ENCODE measurements at places on chromosomes 1 and 21.
A peak's percentile ranks its signal among the peaks of the same experiment; 100 is the strongest.

GRCh38 chr1:161719325-161719611, 2.1 kb upstream of the FCRLB start:
- DNase-seq, result no peak

GRCh38 chr1:18855573-18855972, 3.9 kb downstream of the TAS1R2 start:
- DNase-seq, result no peak

DNA sequence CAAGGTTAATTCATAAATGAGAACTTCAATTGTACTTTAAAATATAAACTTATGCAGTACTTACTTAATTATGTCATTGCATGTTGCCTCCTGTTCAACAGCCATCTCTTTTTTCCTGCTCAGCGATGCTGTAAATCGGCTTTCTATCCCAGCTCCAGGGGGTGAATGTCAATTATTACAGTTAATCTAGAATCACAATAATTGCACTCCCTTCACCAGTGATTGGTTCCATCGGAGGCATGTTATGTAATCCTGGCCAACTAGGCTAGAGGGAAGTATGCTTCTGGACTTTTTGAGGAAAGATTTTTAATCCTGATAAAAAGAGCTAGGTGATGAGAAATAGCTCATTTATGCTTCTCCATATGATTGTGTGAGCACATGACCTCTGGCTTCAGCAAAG, 53.8 kb upstream of the SGIP1 start:
- DNase-seq, result no peak

GRCh38 chr21:21897275-21897883, 899.2 kb downstream of the NCAM2 start:
- DNase-seq, result no peak

GRCh38 chr1:168466092-168466713, 77.6 kb downstream of the XCL2 start:
- DNase-seq, result peak; percentile 73

DNA sequence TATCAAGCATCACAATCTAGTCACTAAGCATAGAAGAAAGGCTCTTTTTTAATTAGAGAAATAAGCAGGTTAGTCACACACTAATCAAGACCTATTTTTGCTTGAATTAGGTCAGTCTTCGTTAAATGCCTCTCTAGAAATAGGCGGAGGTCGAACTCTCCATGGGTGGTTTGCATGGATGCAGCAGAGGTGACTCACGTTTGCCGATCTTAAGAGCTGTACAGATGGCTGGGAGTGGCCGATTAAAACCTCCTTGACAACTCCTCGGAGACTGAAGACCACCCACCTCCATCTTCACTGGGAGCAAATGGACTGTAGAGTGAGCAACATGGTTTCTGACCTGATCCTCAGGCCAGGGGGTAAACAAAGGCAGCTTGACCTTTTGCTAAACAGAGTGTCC, 249.3 kb downstream of the ZNF648 start:
- DNase-seq, result no peak

- peak; percentile 93 for DNase-seq
Measured at GRCh38 chr1:8985915-8986813, 40.1 kb downstream of the SLC2A7 start.

DNA sequence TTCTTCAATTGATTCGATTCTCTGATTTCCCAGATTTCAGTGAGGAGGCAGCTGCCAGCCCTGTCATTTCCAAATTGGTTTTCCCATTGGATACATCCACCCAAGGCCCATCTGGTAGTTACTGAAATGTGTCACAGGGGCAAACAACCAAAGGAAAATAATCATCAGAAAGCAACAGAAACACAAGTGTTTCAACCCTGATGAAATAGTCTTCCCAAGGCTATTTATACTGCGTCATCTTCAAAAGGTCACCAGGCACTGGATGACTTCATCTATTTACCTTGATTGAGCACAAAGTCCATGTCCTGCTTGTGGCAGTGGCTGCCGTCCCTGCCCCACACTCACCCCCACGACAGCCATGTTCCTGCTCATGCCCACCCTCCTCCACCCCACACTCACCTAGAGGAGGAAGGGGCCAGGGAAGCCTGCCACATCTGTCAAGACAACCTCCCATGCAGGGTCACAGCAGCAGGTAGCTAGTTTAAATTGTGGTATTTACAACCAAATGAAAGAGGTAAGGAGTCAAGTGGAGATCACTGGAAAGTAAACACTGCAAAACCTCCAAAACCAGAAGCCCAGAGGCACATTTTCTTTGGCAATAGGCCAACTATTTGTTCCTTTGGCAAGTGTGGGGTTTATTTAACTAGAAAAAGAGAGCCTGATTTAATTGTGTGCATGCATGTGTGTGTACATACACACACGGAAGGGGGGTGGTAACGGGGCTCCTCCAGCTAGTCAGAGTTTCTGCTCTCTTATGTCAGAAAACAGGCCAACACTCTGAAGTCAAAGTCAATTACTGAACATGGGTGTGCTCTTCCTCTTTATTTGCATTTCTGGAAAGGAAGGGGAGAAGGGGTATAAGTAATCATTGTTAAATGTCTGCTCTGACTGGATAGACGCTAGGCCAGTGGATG, 49.5 kb upstream of the RAB4A start:
- DNase-seq, result peak; percentile 40

GRCh38 chr1:197976368-197976767, 59.2 kb downstream of the LHX9 start:
- DNase-seq, result no peak

- DNase-seq, result no peak
Measured at GRCh38 chr1:169443923-169444322, 16.6 kb upstream of the CCDC181 start.

- DNase-seq, result no peak
Measured at GRCh38 chr1:20099533-20099932, 19.8 kb downstream of the PLA2G2D start.

DNA sequence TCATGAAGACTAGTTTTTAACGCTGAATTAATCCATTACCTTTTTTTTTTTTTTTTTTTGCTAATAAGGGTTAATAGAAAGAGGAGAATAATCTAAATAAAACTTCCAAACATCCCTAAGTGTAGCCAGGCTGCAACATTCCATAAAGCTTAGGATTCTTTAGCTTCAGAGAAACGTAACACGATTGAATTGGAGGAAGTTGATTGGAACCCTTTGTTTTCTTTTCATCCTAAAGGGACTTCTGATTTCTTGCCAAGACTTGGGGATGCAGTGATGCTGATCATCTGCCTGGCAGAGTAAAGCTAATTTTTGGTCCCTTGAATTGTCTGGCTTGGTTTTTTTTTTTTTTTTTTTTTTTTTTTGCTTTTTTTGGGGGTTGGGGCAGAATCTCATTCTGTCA, 142.9 kb downstream of the VPS13D start:
- DNase-seq, result no peak

DNA sequence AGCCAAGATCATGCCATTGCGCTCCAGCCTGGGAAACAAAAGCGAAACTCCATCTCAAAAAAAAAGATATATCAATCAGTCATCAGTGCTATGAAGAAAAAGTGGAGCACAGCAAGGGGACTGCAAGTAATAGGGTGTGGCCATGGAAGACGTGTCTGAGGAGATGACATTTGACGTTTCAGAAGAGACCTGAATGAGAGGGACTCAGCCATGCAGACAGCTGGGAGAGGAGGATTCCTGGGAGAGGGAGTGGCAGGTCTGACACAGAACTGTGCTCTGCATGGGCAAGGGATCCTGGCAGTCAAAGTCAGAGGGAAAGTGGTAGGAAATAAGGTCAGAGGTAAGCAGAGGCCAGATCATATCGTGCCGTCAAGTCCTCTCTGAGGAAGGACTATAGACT, 3.3 kb downstream of the LAX1 start:
- DNase-seq, result no peak

DNA sequence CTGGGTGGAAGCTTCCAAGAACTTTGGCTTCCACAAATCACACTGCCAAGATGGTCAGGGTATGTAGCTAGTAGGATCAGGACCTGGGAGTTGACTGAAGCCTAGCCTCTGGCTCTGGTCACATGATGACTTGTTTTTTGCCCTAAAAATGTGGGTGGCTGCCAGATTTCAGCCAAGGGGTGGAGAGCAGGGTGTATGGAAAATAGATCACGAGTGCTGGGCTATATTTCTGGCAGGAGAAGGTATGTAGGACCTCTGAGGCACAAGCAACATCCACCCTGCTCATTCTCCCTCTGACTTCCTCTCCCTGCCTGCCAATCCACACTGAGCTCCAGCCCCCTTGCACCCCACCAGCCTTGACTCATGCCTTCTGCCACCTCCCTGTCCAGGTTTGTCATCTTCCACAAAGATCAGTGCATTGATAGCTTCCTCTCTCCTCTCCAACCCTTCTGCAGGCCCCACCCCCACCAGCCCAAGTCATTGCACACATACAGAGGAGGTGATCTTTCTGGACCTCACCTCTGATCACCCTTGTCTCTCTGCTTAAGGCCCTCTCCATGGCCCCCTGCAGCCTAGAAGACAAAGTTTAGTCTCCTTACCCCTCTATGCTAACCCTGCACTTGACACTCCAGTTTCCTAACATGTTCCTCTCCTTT, 8.3 kb upstream of the CYP4B1 start:
- DNase-seq, result no peak

DNA sequence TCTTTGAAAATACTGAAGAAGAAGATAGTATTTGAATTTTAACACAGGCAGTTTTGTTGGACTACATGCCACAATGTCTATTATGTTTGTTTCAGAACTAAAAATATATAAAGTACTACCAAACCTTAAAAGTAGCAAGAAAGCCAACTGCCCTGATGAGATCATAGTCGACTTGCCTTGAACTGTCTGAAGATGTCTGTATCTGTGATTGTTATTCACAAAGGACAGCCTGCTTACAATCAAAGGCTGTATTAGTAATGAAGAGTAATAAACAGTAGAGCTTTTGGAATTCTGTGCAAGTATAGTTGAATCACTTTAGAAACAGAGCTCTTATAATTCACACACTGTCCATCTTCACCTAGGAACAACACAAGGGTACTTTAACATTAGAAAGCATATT, 228.3 kb downstream of the NCAM2 start:
- no peak for DNase-seq

- DNase-seq, result no peak
Measured at GRCh38 chr21:36698385-36698980, 432 bp upstream of the SIM2 start.

DNA sequence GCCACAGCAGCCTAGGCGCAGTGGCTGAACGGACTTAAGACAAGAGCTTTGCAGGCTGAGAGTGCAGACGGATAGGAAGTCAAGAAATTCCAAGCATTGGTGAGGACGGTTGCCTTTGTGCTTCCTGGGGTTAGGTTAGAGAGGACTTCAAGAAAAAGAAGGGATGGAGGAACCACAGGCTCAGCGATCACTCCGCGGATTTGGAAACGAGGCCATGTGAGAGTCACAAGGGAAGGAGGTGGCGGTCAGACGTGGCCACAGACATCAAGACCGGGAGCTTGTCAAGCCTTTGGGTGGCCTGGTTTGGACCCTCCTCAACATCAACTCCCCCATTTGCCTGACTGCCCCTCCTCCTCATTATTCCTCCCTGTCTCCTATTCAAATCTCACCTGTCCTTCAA, 62.3 kb downstream of the NID1 start:
- no peak for DNase-seq

DNA sequence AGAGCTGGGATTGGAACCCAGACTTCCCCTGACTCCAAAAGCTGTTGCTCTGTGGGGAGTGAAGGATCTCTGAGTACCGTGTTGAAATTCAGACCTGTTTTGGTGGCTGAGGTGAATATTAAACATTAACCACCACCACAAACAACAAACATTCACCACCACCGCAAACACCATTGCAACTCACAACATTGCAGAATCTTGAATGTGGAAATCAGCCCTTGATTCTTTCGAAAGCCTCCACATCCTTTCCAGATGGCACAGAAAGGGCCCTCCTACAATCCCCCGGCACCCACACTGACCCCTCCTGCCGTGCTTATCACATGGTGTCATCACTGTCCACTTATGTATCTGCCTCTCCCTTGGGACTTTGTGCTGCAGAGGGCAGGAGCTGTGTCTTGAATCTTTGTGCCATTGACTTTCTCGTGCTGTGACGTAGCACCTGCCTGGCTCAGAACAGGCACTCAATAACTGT, 1.4 kb downstream of the CDA start:
- DNase-seq, result no peak

DNA sequence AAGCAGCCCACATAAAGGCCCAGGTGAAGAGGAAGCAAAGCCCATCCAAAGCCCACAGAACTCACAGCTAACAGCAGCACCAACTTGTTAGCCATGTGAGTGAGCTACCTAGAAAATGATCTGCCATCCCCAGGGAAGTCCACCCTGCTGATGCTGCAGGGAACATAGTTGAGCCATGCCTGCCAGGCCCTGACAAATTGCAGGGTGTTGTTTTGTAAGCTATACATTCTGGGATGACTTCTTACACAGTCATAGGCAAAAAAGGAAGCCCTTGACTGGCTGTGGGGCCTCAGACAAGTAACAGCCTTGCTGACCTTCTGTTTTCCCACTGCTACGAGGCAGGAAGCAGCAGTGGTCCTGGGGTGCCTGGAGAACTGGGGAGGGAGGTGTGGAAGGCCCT, 262.7 kb downstream of the MATN1 start:
- DNase-seq, result no peak

Data from A172 (cell line).